ENCODE measurements at places on chromosomes 2 and 18.
A peak's percentile ranks its signal among the peaks of the same experiment; 100 is the strongest.

DNA sequence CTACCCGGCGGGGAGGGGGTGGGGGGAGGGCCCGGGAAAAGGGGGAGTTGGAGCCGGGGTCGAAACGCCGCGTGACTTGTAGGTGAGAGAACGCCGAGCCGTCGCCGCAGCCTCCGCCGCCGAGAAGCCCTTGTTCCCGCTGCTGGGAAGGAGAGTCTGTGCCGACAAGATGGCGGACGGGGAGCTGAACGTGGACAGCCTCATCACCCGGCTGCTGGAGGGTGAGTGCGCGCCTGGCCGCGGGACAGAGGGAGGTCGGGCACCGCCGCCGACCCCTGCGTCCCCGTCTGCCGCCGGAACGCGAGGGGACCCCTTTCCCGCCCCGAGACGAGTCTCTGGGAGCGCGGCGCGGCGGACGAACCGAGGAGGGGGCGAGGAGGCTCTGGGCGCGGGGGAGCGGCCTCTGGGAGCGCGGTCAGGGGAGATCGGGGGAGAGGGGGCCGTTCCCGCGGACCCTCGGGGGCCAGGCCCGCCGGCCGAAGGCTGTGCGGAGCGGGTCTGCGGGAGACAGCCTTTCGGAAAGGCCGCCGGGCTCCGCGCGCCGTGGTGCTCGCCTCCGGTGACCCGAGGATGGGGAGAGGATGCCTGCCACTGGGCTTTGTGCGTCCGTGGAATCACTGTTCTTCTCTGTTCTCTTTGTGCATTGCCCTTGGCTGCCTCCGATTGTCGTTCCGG, 463 bp downstream of the PPP1CB start:
- peak; percentile 27 for DNase-seq

DNA sequence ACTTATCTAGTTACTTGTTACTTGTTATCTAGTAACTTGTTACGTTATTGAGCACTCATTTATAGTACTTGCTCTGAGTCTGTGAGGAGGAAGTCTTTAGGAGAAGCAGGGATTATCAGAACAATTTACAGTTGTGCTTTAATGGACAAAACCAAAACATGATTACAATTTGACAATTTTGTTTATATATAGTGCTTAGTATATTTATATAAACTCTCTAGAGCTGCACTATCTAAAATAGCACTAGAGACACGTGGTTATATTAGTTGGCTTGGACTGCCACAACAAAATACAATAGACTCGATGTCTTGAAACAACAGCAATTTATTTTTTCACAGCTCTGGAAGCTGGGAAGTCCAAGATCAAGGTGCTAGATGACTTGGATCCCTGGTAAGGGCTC, 78.4 kb downstream of the BMPR2 start:
- DNase-seq: no peak

- no peak for DNase-seq
Observed at GRCh38 chr2:128425731-128426620, 107.3 kb upstream of the HS6ST1 start.

GRCh38 chr2:238433941-238434845, 7.5 kb downstream of the ASB1 start:
- DNase-seq: no peak

DNA sequence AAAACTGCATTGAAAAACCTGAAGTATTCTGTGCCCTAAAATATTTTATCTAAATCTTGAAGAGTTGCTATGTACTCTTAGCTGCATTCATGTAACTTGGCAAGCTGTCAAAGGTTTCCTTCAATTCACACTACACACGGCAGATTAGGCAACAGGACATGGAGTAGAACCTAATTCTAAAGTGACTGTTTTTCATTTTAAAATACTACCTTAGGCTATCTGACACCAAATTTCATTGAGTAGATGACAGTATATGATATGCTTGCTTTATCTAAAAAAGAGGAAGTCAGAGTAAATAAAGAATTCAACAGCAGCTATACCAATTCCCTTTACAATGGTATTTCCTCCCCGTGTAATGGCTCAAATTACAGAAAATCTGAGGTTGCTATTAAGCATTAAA, 45.4 kb downstream of the EXOC6B start:
- no peak for DNase-seq

DNA sequence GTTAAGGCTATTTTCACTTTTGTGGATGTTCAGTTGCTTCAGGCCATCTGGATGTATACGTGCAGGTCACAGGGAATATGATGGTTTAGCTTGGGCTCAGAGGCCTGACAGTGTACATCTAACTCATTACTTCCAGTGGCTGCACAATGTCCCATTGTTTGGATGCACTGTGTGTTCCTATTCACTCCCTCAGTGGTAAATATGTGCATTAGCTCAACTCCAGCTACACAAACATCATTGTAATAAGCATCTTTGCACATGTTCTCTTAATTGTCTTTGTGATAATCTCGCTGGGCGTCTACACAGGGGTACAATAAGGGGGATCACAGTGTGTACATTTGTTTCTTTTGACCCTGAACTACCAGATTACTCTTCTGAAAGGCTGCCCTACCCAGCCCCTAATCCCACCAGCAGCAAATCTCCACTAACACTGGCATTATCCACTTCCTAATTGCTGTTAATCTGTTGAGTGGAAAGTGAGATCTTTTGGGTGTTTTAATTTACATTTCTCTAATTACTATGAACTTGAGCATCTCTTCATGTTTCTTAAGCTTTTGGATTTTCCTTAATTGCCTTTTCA, 56.1 kb upstream of the POLE4 start:
- no peak for DNase-seq

Measured in activated gamma-delta T cell treated with Interleukin-2 at 50 U/mL for 16 hours (primary cell).